ENCODE measurements at places on chromosomes 3 and 15. TPM values are rescaled to one million over a fixed set of nuclear protein-coding genes. Genes with fewer than 3 reads are reported as not detected.

AHSG gene
- total RNA-seq, result not detected

STRIT1 gene
- not detected for total RNA-seq

TERC gene
- 434 TPM for total RNA-seq

LTF gene
- total RNA-seq, result not detected

WNT7A gene
- total RNA-seq, result not detected

GOLGA8G gene
- total RNA-seq, result under 0.01 TPM

GUCA1C gene
- not detected for total RNA-seq

PRTG gene
- total RNA-seq, result 4.7 TPM

CFAP100 gene
- not detected for total RNA-seq

CCR8 gene
- not detected for total RNA-seq

SLC28A1 gene
- total RNA-seq, result not detected

SEMA3G gene
- total RNA-seq, result not detected

TGFBR2 gene
- total RNA-seq, result 330 TPM

INKA1 gene
- total RNA-seq, result 4.7 TPM

STAC gene
- 0.52 TPM for total RNA-seq

IL20RB gene
- 0.57 TPM for total RNA-seq

GAP43 gene
- 0.45 TPM for total RNA-seq

ISG20 gene
- 0.51 TPM for total RNA-seq

TRAT1 gene
- not detected for total RNA-seq

CFAP20DC gene
- 8.2 TPM for total RNA-seq

FBXL2 gene
- total RNA-seq, result 21.9 TPM

SCN11A gene
- not detected for total RNA-seq

UBA3 gene
- total RNA-seq, result 72.5 TPM

TEX55 gene
- not detected for total RNA-seq
